ENCODE measurements at places on chromosomes 6 and 20.

DNA sequence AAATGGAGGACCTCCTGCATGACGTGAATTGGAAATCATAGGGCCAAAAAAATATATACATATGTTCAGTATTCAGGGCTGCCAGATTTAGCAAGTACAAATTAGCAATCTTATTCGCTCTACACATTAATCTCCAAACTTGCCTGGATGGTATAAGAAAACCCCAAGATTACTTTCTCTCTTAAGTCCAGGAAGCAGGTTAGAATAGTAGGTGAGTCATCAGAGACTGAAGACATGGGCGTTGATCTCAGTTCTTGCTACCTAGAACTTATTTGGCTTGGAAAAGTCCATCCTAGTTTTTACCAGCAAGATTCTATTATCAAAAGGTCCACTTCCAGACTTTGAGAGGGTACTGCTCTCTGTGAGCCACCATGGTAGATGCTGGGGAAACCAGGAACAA is 47.4 kb downstream of the GPR63 start:
- DNase-seq: no peak

- DNase-seq: peak; percentile 66
Measured at GRCh38 chr6:133240511-133241085, 559 bp upstream of the EYA4 start.

GRCh38 chr6:133131621-133132465 is 109.3 kb upstream of the EYA4 start:
- peak; percentile 49 for DNase-seq

DNA sequence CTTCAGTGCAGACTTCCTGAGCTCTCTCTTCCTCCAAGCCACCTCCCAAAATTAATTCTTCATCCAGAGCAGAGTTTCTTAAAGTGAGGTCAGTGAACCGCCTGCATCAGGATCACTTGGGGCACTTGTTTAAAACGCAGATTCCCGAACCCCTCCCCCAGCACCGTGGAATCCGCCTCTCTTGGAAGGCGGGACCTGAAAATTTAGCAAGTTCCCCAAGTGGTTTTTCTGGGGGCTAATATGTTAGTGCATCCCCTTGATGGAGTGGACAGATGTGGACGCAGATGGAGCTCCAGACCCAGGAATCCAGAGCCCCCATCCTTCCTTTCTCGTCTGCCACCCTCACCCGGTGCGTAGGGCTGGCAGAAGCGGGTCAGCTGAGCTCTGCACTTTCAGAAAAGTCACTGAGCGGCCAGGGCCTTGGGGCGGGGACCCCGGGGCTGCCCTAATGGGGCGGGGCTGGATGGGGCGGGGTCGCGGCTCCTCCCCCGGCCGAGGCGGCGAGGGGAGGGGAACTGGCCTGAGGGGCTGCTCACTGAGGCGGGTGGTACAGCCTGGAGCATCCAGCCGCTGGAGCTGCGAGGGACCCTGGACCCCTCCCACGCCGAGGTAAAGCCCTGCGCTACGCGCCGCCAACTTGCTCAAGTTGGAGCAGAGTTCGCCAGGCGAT is at the start of the genes DEFB124 and REM1:
TSS of gene DEFB124 (minus strand) at position 370 of the 670 bp plus-strand sequence. CDS start 2,114 bp downstream, outside the sequence.
TSS of gene REM1 (plus strand) at position 531 of the 670 bp plus-strand sequence. CDS start 1,158 bp downstream, outside the sequence.
- DNase-seq: peak; percentile 78

DNA sequence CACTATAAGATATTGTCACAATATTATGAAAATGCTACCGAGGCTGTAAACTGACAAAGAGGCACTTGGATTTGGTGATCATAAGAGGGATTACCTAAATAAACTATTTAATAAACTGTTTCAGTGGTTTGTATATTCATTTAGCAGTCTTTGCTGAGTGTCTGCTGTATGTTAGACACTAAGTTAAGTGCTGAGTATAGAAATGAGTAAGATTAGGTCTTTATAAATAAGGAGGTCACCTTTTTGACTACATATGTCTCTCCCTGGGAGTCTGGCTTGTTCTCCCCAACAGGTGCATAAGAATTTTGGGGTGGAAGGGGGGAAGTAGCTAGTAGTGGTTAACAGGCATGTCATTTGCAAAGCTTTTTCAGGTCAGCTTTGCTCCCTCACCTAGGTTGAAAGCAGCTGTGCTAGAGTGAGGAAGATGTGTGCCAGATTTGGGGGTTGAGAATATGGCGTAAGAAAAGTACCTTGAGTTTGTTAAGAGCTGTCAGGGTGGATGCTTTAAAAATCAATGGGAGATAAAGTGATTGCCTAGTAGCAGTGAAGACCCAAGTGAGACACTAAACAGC is 246.3 kb downstream of the ZFAND3 start:
- no peak for DNase-seq

DNA sequence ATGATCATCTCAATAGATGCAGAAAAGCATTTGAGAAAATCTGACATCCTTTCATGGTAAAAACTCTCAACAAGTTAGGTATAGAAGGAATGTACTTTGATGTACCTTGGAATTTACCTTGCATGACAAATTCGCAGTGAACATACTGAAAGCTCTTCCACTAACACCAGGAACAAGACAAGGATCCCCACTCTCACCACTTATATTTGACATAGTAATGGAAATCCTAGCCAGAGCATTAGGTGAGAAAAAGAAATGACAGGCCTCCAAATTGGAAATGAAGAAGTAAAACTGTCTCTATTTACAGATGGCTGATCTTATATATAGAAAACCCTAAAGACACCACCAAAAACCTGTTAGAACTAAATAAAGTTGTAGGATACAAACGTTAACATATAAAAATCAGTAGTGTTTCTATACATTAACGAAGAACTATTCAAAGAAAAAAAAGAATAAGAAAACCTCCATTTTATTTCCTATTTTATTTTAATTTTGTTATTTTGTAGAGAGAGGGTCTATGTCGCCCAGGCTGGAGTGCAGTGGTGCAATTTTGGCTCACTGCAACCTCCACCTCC is 26.9 kb downstream of the PCNA start:
- DNase-seq: no peak

DNA sequence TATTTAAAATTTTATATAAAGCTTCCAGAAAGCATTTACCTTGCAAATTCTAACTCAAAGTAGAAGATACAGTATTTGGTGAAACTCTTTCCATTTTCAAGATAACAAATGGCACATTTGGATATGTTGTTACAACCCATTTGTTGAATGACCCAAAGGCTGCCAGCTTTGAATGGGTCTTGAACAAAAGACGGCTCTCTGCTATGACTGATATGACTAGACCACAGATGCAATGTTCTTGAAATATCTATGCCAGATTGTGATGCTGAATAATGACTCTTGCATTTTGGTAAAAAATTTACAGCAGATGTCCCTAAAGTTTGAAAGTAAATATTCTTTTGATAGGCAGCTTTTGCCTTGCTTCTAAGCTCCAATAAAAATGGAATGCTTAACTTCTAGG is 99.6 kb downstream of the HTR1B start:
- DNase-seq: no peak

DNA sequence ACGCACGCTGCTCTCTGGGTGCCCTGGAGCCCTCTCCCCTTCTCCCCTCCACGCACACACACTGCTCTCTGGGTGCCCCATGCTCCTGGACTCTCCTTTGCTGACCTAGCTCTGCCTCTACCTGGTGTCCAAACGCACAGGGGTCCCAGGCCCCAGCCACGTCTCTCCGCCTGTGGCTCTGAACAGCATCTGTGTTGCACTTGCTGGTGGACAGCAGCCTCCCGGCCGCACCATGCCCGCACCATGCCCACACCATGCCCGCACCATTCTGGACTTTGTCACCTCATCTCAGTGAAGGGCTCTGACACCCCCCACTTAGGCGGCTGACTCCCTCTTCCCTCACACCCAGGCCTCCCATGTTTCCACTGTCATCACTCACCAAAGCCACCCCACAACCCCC is 21.8 kb downstream of the TCFL5 start:
- no peak for DNase-seq

- no peak for DNase-seq
Measured at GRCh38 chr20:2890742-2891141, 17.5 kb downstream of the PTPRA start.

GRCh38 chr20:54344832-54345231 is 130.6 kb upstream of the DOK5 start:
- no peak for DNase-seq

DNA sequence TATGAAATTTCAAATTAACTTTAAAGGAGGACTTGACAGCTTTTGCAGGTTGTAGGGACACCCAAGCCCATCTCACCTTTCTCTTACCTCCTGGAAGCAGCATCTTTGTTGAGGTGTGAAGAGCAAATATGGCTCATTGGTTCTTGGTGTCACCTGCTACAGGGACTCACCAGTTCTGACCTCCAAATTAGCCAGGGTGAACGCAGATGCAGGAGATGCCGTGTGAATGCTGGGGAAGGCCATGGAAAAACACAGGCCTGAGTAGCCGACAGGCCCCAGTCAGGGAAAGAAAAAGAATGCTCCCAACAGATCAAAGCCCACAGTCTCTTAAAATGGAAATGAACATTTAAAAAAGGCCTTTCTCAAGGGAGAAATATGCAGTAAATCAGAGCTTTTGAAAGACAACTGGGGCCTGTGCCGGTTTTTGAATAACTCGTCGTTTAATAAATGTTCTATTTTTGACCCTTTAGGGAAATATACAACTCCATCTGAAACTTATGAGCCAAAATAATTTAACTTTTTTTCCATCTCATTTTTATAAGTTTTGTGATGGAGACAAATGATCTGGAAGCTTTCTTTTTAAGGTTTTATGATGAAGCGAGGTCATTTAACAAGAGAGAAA is 167.5 kb downstream of the CD83 start:
- no peak for DNase-seq

GRCh38 chr20:14820771-14821170 is 483.4 kb upstream of the FLRT3 start:
- DNase-seq: no peak

DNA sequence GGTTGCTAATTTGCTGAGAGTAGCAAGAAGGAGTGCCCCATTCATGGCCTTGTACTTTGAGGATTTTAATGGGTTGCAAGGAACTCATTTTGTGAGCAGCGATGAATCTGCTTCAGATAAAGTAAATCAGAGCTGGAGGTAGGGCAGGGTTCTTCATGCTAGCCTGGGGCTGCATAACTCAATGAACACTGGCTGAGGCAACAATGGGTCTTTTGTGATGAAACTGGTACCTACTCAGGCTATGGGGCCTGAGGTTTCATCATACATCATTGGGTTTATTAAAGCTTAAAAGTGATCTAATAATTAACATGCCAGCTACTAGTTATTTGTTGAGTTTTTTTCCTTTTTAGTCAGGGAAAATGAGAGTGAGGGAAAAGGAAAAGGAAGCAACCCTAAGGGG is 106.9 kb downstream of the FAM50B start:
- DNase-seq: no peak

GRCh38 chr6:51704932-51705540 is 382.4 kb downstream of the PKHD1 start:
- DNase-seq: no peak

GRCh38 chr6:67898875-67899274 is 736.2 kb upstream of the ADGRB3 start:
- no peak for DNase-seq

GRCh38 chr6:7749478-7749877 is 23.6 kb downstream of the BMP6 start:
- no peak for DNase-seq

DNA sequence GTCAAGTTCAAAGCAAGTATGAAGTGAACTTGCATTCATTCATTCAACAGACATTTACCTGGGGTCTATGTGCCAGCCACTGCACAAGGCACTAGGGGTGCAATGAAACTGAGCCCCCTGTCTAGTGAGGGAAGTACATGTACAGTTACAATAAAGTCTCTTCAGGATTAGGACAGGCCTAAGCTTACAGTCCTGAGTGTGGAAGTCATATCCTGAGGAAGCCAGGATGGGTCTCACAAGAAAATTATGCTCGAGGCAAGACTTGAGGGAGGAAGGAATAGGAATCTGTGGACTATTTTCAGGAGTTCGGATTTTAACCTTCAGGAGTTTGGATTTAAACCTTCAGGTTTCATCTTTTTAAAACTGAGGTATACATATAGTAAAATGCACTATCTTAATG is 19.4 kb downstream of the TTI1 start:
- DNase-seq: no peak

DNA sequence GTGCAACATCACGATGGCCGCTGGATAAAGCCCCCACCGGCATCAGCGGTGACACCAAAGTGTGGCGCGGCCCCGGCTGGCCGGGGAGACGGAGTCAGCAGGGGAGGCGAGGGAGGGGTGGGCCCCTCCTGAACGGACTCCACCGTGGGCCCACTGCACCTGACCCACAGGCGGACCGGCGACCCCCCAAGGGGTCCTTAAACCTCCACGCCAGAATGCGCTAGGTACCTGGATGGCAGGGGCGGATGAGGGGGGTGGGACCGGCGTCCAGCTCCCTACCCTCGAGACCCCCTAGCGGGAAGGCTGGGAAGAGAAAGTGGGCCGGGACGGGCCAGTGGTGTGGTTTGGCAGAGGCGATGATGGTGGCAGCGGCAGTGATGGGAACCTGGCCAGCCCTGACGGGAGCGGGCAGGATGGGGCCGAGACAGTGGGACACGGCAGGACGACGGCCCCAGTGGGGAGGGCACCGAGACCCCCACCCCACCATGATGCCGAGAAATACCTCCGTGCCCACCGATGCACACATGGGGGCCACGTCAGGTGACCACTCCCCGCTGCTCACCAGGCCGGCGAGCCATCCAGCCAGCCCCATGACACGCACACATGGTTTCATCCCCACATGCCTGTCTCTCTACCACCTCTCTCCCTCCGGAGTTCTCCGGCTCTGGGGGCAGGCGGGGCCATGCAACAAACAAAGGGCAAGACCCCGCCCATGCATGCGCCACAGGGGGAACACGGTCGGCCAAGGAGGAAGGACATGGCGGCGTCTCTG is 771.9 kb upstream of the DEFB115 start:
- DNase-seq: no peak

GRCh38 chr6:79597155-79597554 is 34.0 kb upstream of the SH3BGRL2 start:
- no peak for DNase-seq

DNA sequence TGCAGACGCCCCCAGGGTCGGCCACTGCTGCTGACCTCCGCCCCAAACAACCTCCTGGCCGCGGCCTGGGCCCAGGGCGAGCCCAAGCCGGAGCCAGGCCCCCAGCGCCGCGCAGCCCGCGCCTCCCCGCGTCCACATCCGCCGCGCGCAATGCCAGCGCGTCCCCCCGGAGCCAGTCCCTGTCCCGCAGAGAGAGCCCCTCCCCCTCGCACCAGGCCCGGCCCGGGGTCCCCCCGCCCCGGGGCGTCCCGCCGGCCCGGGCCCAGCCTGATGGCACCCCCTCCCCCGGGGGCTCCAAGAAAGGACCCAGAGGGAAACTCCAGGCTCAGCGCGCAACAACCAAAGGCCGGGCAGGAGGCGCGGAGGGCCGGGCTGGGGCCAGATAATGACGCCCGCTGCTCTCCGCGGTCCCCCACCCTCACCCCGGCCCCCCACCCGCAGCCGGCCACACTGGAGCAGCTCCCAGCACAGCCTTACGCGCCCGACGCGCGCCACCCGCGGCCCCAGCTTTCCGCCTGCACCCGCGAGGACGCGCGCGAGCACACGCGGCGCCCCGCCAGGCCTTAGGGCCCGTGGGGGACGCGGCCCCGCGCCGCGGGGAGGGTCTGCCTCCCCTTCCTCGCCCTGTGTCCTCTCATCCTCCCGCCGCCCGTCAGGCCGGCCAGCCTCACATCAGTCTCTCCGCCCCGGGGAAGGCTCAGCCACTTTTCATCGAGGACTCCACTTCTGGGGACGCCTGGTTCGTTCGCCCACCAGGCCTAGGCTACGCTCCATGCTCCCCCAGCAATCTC is 12.9 kb upstream of the SLC22A7 start:
- DNase-seq: no peak
